ENCODE measurements at places on chromosomes 1 and 21. TPM values are rescaled to one million over a fixed set of nuclear protein-coding genes. Genes with fewer than 3 reads are reported as not detected.

DNA sequence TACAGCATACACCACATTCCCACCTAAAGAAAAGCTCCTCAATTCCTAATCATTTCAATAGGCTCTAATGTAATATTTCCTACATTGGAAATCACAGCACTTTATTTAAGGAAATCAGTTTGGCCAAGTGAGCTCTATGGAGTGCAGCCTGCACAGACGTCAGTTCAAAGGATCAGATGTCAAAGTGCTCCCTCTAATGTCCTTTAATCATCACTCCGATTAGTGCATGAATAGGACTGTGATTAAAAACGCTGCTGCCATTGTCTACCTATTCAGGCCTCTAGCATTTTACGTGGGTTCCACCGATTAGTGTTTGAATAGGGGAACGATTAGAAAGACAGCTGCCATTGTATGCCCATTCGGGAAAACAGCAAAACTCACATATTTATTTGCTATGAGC lies 50.2 kb downstream of the DPYD start:
- no peak for DNase-seq

DNA sequence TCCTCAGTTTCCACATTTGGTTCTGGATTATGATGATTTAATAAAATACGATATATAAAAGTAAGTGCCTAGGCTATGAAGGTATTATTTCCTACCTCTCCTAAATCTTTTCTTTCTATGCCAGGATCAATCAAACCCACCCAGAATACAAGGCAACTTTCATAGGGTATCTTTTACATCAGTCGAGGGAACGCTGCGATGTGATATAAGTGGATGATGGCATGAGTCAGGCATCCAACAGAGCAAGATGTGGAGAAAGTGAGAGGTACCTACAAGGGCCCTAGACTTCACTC lies 781 bp downstream of the TTLL7 start:
- no peak for DNase-seq

- no peak for DNase-seq
Measured at GRCh38 chr1:113133038-113133437, 60.0 kb downstream of the LRIG2 start.

The SPRR2A gene
- total RNA-seq = not detected

DNA sequence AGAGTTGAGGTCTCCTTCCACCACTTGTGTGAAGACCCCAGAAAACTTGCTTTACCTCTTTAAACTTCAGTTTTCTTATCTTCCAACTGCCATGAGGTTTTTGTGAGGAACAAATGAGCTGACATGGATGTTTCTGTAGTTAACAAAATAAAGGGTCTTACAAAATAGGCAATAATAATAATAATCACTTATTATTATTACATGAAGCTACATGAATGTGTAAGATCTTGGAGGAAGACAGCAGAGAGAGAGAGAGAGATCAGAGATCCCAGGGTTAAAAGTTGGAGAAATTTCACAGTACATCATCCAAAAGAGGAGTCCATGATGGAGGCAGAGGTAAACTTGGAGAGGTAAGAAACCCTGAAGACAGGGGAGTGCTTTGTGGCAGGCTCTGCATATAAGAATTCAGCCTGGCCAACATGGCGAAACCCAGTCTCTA lies 10.7 kb downstream of the RCC1 start:
- DNase-seq = no peak

The CCDC27 gene
- total RNA-seq = not detected

The GBP6 gene
- 0.44 TPM for total RNA-seq

The NCMAP gene
- 0.98 TPM for total RNA-seq

The ZNF669 gene
- total RNA-seq = 11.5 TPM

The ERRFI1 gene
- 550 TPM for total RNA-seq

The CTPS1 gene
- 13.1 TPM for total RNA-seq

- DNase-seq = no peak
Measured at GRCh38 chr1:21749859-21750468, 33.0 kb downstream of the USP48 start.

DNA sequence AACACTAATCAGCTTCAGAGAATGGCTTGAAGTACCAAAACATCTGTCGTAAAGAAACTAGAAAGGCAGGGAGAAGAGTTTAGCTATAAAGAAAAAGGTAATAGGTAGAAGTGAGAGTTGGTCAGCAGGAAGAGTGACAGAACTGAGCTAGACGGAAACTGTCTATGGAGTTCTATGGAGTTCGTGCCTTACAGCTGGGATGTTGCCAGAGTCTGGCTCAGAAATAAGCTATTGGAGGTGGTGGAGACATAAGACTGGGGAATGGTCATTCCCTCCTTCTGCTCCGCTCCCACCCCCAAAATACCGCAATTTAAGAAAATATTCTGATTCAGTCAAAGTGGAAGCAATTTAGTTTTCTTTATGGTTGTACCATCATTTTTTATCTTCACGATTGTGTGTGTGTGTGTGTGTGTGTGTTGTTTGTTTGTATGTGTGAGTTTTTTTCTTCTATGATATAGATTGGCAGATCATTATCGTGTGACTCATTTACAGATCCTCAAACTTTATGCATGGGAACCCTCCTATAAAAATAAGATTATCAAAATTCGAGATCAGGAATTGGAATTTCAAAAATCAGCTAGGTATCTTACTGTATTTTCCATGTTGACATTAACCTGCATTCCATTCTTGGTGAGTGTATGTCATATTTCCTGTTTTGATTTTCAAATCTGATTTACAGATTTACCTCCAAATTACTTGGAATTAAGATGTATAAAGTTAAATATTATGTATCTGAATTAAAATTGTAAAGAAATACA lies 79.0 kb downstream of the HSPA13 start:
- no peak for DNase-seq

The LRRC38 gene
- not detected for total RNA-seq

DNA sequence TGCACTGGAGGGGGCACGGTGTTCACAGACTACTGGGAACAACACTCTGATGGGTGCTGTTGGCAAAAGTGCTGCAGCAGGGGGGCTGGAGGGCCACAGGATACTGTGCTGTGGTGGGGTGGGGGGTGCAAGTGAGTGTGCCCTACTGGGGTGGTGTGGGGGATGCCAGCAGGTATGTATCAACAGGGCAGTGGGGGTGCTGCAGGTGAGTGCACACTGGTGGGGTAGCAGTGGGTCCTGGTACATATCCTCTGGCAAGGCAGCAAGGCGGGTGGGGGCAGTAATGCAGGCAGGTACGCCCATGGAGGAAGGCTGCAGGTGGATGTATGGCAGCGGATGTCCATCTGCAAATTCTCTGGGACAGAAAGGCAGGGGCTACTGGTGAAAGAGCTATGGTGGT lies 48.8 kb upstream of the CD53 start:
- no peak for DNase-seq

DNA sequence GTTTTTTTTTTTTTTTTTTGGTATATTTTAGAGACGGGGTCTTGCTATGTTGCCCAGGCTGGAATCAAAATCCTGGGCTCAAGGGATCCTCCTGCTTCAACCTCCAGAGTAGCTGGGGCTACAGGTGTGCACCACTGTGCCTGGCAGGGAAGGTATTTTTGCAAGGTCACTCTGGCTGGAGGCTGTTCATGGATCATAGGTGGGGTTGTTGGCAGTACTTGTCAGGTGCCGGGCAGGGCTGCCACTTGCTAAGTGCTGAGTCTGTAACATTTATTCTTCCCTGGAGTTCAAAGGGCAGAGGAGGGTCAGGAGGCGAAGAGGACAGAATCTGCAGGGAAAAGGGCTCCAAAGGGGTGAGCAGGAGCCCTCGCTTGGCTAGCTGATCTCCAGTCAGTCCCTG lies 24.1 kb downstream of the A3GALT2 start:
- DNase-seq = no peak

DNA sequence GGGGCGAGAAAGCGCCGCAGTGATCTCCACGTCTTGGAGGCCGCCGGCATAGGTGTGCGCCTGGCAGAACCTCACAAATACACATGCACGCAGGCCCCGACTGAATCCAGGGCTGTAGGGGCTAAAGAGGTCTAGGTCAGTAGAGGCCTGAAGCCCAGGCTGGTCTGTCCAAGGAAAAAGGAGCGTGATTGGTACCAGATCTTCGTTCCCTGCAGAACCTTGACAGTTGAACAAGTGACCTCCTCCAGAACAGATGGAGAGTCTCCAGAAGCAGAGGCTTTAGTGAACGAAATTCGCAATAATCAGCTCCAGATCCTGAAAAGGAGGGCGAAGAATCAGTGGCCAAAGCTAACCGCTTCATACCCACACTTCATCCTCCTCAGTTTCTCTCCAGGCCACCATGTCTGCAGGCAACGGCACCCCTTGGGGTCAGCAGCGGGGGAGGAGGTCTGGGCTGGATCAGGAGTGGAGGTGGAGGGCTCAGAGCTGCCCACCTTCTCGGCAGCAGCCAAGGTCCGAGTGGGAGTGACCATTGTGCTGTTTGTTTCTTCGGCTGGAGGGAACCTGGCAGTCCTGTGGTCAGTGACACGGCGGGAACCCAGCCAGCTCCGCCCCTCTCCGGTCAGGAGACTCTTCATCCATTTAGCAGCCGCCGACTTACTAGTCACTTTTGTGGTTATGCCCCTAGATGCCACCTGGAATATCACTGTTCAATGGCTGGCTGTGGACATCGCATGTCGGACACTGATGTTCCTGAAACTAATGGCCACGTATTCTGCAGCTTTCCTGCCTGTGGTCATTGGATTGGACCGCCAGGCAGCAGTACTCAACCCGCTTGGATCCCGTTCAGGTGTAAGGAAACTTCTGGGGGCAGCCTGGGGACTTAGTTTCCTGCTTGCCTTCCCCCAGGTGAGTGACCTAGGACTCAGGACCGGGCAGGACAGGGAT lies 749 bp upstream of the PEX11B start:
- DNase-seq = peak; percentile 54

GRCh38 chr1:202172015-202172355 lies 11.6 kb upstream of the PTPN7 start:
- DNase-seq = no peak

The CZIB gene
- 60.6 TPM for total RNA-seq

The RCSD1 gene
- 12.0 TPM for total RNA-seq

The PADI1 gene
- total RNA-seq = not detected

- DNase-seq = no peak
Measured at GRCh38 chr1:170290991-170291390, 145.2 kb downstream of the NTMT2 start.

DNA sequence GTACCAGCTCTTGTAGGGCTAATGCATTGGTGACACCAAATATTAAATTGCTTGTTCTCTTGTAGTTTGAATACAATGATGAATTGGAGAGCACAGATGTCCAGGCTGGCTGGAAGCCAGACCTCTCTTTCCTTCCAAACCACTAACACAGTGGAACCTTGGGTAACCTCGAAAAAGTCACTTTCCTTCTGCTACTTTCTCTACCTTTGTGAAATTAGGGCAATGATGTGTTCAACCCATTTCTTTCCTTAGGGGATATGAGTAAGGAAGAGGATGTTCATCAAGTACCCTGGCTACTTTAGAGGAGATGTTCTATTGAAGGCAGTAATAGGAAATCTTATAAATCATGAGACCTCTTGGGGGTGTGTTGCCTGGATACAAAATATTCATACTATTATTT lies 55.7 kb downstream of the XCL2 start:
- DNase-seq = peak; percentile 52

GRCh38 chr1:47555841-47556560 lies 118.2 kb downstream of the FOXD2 start:
- DNase-seq = no peak

DNA sequence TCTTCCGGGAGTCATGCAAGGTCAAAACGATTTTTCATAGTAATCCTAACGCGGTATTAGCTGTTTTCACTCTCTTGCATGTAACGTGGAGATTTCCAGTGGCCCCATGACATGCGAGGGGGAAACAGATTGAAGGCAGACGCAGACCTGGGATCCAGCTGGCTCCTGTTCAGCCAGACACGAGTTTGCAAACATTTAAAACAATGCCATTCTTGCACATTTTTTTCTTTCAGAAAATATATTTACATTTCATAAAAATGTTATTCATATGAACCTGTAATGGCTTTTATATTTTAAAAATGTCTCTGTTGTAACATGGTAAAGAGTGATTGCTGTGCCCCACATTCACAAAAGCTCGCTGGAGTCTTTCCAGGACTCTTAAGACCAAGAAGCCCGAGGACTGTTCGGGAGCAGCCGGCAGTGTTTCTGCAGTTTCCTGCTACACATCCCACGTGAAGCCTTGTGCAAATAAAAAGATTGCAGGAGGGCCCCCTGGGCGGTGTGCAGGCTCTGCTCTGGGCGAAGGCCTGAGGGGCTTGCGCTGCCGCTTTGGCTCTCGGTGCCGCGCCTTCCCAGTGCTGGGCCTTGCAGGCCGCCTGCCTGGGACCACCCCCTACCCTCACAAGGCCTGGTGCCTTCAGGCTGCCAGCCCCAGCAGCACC lies 184.9 kb downstream of the DYRK1A start:
- DNase-seq = no peak

The SLX9 gene
- 15.8 TPM for total RNA-seq

The CRP gene
- not detected for total RNA-seq

The PSMB4 gene
- total RNA-seq = 234 TPM

The C8A gene
- not detected for total RNA-seq

Data from breast epithelium (tissue), 4 donors.